ENCODE measurements at places on chromosomes 6 and 20.

DNA sequence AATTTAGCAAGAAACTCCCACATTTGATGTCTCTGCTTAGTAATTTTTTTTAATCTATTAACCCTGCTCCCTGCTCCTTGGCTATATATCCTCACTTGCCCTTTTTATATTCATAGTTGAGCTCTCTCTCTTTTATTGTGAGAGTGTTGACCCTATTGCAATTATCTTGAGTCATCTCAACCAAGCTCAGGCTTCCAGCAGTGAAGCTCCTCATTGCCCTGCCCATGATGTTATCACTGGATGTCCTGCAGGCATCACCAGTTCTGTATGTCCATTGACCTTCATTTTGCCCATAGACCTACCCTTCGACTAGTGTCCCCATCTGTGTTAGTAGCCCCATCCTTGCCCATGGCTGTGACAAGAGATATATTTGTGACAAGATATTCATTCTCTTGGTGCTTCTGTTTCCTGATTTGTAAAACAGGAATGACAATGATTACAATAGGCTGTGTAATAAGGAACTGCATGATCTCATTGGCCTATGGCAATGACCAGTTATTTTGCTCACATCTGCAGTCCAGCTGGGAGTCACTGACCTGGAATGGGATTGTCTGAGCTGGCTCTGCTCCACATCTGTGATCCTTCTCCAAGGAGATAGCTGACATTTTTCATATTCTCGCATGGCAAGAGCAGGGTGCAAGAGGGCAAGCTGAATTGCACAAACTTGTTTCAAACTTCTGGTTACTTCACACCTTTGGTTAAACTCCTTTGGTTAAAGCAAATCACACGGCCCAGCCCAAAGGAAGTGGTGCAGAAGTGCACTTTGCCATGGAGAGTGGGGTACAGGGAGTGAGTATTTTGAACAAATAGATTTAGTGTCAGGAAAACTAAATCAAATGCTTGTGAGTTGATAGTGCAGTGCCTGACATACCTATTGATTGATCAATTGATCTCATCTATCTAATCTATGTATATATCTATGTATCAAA lies 47.7 kb upstream of the CST5 start:
- DNase-seq, result no peak

- peak; percentile 80 for DNase-seq
Observed at GRCh38 chr6:138844192-138844591, 48.3 kb downstream of the ECT2L start.

- DNase-seq, result peak; percentile 88
Observed at GRCh38 chr20:49747707-49748524, 34.2 kb upstream of the B4GALT5 start.

DNA sequence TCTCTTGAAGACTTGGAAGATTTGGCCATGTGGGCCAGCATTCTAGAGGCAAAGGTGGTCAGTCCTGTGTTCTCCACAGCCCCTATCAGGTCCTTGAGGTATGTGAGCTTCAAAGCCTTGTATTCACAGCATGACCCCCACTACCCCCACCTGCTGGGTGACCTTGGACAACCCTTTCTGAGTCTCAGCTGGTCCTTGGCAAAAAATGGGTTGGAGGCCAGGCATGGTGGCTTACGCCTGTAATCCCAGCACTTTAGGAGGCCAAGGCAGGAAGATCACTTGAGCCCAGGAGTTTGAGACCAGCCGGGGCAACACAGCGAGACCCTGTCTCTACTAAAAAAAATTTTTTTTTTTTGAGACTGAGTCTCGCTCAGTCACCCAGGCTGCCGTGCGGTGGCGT lies 42.6 kb downstream of the UBE2V1 start:
- DNase-seq, result no peak

GRCh38 chr6:99151634-99152346 lies 197.7 kb downstream of the FAXC start:
- peak; percentile 43 for DNase-seq

DNA sequence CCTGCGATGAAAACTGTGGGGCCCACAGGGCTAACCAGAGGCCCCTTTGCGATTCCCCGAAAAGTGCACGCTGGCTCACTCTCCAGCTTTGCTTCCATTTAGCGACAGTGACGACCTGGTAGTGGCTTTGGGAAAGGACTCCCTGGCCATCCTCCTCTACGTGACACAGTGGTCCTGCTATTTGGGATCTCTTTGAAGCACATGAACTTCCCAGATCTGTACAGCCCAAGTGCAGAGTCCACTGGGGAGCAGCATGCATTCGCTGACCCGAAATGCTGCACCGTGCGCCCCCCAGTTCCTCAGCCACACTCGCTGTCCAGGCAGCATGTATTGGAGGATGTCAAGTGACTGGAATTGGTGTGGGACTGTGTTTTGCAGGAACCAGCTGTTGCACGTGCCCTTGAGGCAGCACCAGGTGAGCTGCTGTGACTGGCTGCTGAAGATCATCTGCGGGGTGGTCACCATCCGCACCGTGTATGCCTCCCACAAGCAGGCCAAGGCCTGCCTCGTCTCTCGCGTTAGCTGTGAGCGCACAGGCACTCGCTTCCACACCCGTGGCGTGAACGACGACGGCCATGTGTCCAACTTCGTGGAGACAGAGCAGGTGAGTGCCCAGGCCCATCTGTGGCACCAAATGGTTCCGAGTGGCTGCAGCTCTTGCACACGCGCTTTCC lies 51.6 kb downstream of the SYNJ2 start:
- DNase-seq, result no peak

DNA sequence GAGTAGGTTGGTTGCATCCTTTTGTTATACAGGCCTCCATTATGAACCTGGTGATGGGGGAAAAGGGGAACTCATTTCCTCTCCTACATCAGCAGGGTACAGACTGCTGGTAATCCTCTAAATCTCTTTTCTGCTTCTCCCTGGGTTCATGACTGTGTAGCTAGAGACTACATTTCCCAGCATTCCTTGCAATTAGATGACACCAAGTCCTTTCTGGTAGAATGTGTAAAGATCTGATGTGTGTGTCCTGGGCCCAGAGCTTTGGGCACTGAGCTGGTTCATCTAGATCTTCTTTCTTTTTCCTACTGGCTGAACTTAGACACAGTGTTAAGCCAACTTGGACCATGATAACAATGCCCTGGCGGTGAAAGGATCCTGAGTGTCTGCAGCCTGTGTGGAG lies 104.7 kb upstream of the IFNGR1 start:
- no peak for DNase-seq

- no peak for DNase-seq
Observed at GRCh38 chr6:118080547-118080946, 173.5 kb downstream of the SLC35F1 start.

GRCh38 chr6:73742433-73742832 lies 46.4 kb downstream of the CD109 start:
- DNase-seq, result no peak

- no peak for DNase-seq
Observed at GRCh38 chr6:137883400-137884148, 16.5 kb downstream of the TNFAIP3 start.

GRCh38 chr20:49843770-49844380 lies 31.2 kb downstream of the SLC9A8 start:
- peak; percentile 46 for DNase-seq

DNA sequence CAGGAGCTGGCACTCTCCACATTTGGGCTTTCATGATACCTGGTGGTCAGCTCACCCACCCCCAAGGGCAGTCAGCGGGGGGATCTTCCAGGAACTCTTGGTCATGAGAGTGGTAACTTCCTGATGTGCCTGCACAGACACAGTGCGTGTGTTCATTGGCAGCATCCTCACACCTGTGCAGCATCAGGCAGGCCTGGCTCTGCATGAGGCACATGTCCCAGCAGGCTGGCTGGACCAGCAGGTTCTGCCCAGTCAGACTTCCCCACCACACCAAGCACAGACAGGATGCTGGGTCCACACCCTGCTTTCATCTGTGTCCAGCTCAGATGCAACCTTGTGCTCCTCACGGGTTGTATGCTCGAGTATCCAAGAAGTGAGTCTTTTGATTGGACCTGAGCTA lies 15.7 kb upstream of the UNC93A start:
- no peak for DNase-seq

DNA sequence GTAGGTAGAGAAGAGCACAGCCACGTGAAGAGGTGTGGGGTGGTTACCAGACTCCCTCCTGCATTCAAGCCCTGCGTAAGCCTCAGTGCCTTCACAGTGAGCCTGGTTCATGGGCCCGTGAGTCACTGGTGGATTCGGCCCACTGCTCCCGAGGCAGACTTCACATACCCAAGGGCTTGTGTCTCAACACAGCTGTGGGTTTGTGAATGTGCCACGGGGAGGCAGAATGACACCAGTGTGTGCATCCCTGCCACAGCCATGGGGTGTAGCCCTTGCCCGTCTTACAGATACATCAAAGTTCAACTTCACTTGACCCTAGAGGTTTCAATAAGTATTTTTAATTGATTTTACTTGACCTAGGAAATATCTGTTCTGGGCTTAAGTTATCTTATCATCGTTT lies 108.5 kb downstream of the MAP3K4 start:
- DNase-seq, result peak; percentile 3

DNA sequence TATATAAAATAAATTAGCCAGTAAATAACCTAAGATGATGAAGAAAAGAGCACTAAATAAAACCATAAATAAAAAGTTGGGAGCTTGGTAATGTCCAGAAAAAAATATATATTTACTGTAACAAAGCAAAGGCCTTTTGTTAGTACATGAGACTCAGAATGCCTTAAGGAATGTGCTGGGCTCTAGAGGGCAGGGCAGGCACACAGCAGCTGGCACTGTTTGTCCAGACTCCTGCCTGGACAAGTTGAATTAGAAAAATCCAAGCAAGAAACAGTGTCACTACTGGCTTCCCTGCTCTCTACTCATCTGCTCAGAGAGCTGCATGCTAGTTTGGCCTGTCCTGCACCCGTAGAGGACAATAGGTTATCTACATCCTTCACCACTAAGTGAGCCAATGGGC lies 8.8 kb downstream of the DEFB129 start:
- peak; percentile 81 for DNase-seq
